Osteocyte (in vitro differentiated cells): ENCODE measurements at places on chromosomes 11 and 22. TPM values are rescaled to one million over a fixed set of nuclear protein-coding genes. Genes with fewer than 3 reads are reported as not detected.

SOX10 gene
- not detected in 2 replicates for total RNA-seq

DNA sequence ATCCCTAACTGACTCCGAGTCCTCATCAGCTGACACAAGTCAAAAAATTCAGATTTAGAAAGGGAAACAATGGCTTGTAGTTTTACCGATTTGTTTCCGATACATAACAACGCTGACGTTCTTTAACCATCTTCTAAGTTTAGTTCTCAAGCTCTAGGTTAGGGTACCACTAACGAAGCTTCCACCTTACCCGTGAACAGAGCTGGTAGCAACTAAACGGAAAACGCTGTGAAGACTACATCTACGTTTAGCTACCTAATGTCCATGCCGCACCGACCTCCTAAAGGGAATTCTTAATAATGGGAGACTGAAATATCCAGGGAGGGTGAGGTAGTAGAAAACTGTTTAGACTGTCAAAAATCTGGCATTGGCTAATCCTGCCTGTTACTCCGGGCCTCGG, 1.0 kb downstream of the NUP98 start:
- H3K4me1 ChIP-seq = peaks cover 25% of the 10 kb centered on the region
- no peak for DNase-seq
- no peaks in the 10 kb centered on the region for H3K27me3 ChIP-seq
- peaks cover 7% of the 10 kb centered on the region for H3K36me3 ChIP-seq
- peak overlapping the region; percentile 98 for H3K27ac ChIP-seq

- H3K4me3 ChIP-seq = no peak overlapping the region
- H3K27me3 ChIP-seq = no peaks in the 10 kb centered on the region
- DNase-seq = no peak
- H3K36me3 ChIP-seq = peaks cover 39% of the 10 kb centered on the region
- H3K4me1 ChIP-seq = peaks cover 1% of the 10 kb centered on the region
Measured at GRCh38 chr11:66220566-66220935, 47.9 kb upstream of the RAB1B start.

ART1 gene
- not detected in 2 replicates for total RNA-seq

- no peaks in the 10 kb centered on the region for H3K27me3 ChIP-seq
- no peak overlapping the region for H3K4me3 ChIP-seq
- H3K36me3 ChIP-seq = no peaks in the 10 kb centered on the region
- DNase-seq = no peak
- no peak overlapping the region for H3K27ac ChIP-seq
- no peaks in the 10 kb centered on the region for H3K4me1 ChIP-seq
Measured at GRCh38 chr11:79742176-79742575, 301.3 kb upstream of the TENM4 start.

DNA sequence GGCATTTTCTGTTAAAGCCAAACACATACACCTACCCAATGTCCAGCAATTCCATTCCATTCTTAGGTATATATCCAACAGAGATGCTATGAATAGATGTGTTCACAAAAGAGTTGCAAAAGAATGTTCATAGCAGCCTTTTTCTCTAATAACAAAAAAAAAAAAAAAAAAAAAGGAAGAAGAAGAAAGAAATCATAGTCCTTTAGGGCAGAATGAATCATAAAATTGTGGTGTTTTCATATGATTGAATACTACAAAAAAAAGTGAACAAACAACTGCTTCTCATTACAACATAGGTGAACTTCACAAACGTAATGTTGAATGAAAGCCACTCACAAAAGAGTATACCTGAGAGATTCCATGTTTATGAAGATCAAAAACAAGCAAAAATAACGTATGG, 66.8 kb upstream of the GRK3 start:
- no peak overlapping the region for H3K27ac ChIP-seq
- no peak for DNase-seq
- no peak overlapping the region for H3K4me3 ChIP-seq
- no peaks in the 10 kb centered on the region for H3K27me3 ChIP-seq

- H3K36me3 ChIP-seq = peaks cover 13% of the 10 kb centered on the region
- H3K27me3 ChIP-seq = no peaks in the 10 kb centered on the region
- no peak overlapping the region for H3K27ac ChIP-seq
- peaks cover 27% of the 10 kb centered on the region for H3K4me1 ChIP-seq
- H3K4me3 ChIP-seq = no peak overlapping the region
Measured at GRCh38 chr22:29769723-29770321, 2.7 kb downstream of the UQCR10 start.

- H3K27me3 ChIP-seq = peaks cover 14% of the 10 kb centered on the region
- H3K4me1 ChIP-seq = no peaks in the 10 kb centered on the region
- no peaks in the 10 kb centered on the region for H3K36me3 ChIP-seq
- no peak overlapping the region for H3K4me3 ChIP-seq
- no peak for DNase-seq
Measured at GRCh38 chr11:60263402-60263801, 17.1 kb upstream of the MS4A4A start.

TMEM25 gene
- 33.6 and 36.2 TPM in 2 replicates for total RNA-seq

GGTLC2 gene
- total RNA-seq = not detected in 2 replicates

SLC22A25 gene
- not detected in 2 replicates for total RNA-seq

DNA sequence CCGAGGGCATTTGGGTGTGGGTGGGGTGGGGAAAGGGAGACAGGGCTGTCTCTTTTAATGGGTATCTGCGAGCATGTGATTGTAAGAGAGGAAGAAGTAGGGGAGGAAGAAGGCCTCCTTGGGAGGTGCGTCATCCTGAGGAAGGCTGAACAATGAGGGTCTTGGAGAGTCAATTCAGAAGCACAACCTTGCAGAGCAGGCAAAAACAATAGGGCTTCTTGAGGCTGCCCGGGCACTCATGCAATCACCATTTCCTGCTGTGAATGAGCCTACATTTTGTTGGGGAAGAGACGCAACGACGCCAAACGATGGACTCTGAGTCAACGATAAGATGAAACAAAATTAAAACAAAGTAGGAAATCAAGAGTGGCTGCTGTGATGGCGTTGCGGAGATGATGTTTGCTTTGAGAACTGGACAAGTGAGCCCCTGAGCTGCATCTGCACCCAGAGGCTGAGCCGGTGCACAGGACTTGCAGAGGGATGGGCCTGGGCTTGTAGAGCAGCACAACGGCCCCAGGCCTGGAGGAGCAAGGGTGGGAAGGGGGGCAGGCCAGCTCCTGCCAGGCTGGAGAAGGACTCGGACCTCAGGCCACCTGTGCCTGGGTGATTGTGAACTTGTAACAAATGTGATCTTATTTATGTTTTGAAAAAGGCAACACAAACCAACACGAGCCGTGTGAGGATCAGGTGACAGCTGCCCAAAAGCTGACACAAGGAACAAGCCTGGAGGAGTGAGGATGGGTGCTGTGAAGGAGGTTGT, 92.3 kb upstream of the B3GAT1 start:
- no peak for DNase-seq
- H3K4me1 ChIP-seq = no peaks in the 10 kb centered on the region
- no peak overlapping the region for H3K27ac ChIP-seq
- no peaks in the 10 kb centered on the region for H3K27me3 ChIP-seq
- H3K36me3 ChIP-seq = no peaks in the 10 kb centered on the region
- H3K4me3 ChIP-seq = no peak overlapping the region

DNA sequence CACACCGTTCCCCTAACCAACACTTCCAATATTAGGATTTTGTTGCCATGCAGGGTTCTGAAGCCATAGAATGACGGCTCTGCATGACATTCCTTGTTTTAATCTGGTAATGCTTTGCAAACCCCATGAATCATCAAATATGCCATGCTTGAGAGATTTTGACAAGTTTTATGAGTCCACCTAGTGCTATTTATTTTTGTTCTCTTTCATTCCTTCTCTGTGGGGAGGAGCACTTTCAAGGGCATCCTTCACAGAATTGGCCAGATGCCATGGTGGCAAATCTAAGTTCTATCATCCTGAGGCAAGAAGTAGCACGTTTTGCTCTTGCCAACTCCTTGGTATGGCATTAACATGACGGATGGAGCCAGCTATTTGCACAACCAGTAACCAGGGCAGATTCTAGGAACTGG, 268.4 kb downstream of the FAM76B start:
- H3K4me1 ChIP-seq = peaks cover 18% of the 10 kb centered on the region
- H3K27ac ChIP-seq = peak overlapping the region; percentile 3
- no peak for DNase-seq
- H3K27me3 ChIP-seq = peaks cover 3% of the 10 kb centered on the region

GRCh38 chr11:74746868-74747267, 1.8 kb upstream of the RNF169 start:
- H3K4me1 ChIP-seq = peaks cover 21% of the 10 kb centered on the region
- H3K27ac ChIP-seq = no peak overlapping the region
- H3K27me3 ChIP-seq = no peaks in the 10 kb centered on the region
- no peaks in the 10 kb centered on the region for H3K36me3 ChIP-seq

ST14 gene
- not detected in 2 replicates for total RNA-seq

DNA sequence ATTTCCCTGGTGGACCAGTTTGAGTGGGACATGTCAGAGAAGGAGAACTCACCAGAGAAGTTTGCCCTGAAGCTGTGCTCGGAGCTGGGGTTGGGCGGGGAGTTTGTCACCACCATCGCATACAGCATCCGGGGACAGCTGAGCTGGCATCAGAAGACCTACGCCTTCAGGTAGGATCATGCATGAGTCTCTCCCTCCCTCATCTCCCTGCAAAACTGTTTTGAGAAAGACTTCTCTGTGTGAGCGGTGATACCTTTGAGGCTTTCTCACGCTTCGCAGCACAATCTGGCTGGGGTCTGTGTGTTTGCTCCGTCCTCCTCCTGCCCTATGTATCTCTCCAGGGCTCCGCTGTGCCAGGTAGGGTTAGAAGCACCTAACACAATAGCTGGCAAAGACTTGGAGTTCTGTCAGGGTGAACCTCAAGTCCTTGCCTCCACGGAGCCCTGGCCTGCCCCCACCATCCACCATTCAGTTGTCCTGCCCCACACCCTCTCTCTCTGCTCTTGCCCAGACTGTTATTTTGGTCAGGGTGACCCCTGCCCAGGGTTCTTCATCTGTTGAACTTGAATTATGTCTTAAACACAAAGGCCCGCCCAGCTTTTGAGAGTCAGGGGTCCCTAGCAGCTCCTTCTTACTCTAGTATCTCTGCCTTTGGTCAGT, 13.4 kb downstream of the DERL3 start:
- peak overlapping the region; percentile 74 for H3K27ac ChIP-seq
- H3K27me3 ChIP-seq = no peaks in the 10 kb centered on the region
- no peak overlapping the region for H3K4me3 ChIP-seq
- H3K36me3 ChIP-seq = peaks cover 50% of the 10 kb centered on the region
